ENCODE measurements at places on chromosomes 12 and 14.

- no peak for DNase-seq
These were observed 246.7 kb downstream of the TTC6 start for GRCh38 chr14:37842106-37842505.

DNA sequence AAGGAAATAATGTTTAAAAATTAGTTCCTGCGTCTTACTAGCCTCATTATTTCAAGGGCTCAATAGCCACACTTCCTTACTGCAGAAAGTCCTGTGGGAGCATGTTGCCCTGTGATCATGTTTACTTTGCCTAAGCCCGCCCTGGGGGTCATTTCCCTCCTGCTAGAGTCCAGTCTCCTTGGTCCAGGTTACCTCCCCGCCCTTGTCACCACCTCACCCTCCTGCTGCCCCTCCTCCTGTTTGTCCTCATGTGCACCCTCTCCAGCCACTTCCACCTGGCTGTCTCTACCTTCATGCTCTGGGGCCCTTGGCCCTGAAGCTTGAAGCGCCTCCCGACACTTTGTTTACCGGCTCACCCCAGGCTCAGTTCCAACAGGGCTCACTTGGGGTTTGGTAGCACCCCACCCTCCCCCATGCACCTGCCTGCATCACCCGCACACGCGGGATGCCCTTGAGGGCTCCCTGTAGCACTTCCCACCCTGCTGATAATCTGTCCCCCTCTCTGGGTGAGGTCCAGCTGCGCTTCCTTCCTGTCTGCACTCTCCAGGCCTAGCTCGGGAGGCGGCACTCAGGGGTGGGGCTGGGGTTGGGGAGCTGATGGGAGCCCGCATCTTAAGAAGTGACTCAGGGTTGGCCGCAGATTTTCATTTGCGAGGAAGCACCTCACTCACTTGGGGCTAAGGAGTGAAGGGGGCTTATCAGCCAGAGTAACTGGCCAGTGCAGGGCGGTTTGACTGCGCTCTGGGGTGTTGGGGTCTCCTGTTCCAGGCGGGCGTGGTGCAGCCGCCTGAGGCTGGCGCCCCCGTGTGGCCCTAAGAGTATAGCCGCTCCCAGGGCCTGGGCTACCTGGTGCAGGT, 40.1 kb downstream of the SMIM41 start:
- no peak for DNase-seq

DNA sequence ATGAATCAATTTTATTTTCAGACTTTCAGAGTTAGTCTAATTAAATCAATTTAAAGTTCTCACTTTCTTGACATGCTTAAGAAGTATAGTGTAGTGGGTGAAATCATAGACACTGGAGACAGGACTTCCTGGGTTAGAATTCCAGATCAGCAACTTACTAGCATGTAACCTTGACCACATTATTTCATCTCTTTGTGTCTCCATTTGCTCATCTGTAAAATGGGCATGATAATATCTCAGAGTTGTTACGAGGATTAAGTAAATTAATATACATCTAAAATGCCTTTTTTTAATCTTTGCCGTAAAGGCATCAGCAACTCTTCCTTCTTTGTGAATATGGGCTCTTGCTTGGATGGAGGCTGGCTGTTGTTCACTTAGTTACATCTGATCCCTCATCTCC, 1.3 kb upstream of the ERGIC2 start:
- DNase-seq: no peak

DNA sequence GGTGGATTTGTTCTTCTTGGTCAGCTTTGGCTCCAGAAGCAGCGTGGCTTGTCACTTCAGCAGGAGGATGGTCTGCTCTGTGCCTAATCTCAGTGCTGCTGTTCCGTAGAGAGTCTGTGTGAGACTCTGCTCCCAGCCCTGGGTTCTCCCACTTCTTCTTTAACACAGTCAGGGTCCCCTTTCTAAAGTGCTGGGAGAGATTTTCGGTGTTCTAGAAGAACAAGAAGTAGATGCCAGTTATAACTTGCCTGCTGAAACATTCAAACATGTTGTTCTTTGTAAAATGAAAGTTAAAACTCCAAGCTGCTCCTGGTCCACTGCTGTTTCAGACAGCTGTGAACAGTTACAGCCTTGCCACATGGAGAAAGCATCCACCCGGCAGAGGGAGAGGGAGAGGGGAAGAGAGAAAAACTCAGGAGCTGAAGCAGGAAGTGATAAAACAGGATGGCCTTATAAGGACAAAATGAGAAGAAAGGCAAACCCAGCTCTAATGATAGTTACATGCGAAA, 55.2 kb upstream of the CERS5 start:
- no peak for DNase-seq

GRCh38 chr12:88509347-88509746, 70.9 kb downstream of the KITLG start:
- no peak for DNase-seq

GRCh38 chr12:1318327-1319031, 275.9 kb downstream of the FBXL14 start:
- peak; percentile 55 for DNase-seq

DNA sequence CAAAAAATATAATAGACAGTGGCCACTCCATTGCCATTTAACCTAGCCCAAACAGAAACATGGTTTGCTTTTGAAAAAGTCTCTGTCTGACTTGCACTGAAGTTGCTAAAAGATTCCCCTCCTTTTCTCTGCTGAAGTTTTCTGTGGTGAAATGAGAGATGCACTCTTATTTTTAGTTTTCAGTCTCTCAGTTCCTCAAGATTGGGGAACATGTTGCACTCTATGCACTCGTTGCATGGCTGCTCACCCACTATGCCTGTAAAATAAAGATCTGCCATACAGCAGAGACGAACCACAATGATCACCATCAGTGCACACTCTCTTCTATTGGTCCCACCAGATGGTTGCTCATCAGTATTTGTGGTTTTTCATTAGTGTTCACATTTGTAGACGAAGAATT, 13.1 kb upstream of the DAAM1 start:
- no peak for DNase-seq

DNA sequence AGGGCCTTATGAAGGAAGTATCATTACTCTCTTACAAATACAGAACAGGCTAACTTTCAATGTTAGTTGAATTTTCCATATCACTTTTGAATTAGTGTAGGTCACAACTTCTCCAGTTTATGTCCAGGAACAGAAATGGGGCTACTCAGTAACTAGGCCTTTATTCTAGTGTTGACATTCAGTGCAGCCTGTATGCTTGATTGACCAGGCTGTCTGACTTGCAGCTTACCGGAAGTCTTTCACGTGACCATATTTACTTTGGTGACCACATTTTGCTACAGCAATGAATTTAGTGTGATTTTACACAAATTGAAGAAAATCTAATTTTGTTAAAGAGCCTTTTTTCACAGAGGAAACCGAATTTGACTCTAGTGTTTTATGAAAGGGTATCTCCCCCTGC, 12.4 kb downstream of the MTERF2 start:
- DNase-seq: no peak

DNA sequence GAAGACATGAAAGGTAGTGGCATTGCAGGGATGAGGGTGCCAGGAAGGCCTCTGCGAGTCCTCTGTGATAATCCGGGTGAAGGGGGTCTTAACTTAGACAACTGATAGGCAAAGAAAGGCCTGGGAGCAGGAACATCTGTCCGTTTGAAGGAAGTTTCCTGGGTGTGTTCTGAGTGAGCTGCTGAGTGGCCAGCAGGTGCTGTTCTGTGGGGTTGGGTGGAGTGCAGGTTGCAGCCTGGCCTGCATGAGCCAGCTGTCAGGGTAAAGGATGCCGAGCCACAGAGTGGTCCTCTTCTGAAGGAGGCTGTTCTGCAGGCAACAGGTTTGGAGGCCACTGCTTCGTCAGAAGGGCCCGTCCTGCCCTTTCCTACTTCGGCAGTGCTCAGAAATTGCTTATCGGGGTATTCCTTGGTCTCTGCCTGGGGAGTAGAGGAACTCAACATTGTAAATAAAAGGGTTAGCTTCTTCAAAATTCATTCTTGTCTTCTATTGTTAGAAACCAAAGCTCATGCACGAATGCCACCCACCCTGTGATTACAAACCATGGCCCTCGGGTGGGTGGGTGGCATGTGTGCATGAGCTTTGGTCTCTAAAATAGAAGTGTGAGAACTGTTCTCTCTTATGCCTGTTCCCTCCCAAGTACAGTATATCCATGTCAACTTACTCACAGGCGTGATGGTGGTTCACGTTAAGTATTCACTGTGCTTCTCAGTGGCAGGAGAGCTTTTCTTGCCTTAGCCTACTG, 118.9 kb downstream of the CHST11 start:
- no peak for DNase-seq

GRCh38 chr12:114916541-114916940, 232.6 kb upstream of the TBX3 start:
- no peak for DNase-seq

DNA sequence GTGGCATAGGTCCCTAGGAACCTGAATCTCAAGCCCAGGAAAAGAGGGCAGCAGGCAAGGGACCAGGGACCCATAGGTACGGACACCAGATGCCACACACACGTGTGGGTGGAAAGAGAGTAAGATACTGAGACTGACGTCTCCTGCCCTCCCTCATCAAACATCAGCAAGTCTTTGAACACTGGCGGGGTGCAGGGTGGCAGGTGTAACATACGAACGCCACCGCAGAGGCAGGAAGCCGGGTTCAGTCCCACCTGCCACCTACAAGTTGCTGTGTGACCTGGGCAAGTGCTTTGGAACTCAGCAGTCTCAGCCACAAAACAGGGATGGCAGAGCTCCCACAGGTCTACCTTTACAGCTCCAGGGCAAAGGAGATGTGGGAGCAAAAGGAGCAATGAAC, 11.1 kb downstream of the ACTN1 start:
- no peak for DNase-seq

DNA sequence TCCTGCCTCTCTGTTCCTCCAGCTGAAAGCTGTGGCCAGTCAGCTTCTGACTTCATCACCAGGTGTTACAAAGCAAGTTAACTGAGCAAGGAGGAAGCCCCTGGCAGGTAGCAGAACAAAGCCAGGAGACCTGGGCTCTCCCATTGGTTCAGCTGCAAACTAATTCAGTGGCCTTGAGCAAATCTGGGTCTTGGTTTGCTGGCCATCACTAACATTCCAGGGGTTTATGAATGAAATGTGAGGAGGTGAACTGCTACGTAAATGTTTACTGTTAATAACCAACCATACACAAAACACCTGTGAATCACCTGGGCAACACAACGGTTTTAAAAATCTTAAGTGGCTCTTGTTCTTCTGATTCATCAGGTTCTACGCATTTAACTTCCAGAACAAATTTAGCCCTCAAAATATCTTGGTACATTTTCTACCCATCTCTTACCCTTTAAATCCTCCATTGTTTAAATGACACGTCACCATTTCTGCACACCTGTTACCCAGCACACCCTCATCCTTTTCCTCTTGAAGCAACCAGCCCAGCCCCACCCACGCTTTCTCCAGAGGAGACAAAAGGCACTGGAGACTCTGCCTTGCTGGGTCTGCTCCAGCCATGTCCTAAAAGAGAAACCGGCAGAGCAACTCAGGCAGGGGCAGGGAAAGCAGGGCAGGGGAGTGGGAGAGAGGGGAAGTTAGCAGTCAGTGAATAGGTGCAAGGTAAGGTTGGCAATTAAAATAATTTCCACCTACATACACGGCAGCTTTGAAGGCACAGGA, 49.3 kb upstream of the TSPAN11 start:
- DNase-seq: no peak

DNA sequence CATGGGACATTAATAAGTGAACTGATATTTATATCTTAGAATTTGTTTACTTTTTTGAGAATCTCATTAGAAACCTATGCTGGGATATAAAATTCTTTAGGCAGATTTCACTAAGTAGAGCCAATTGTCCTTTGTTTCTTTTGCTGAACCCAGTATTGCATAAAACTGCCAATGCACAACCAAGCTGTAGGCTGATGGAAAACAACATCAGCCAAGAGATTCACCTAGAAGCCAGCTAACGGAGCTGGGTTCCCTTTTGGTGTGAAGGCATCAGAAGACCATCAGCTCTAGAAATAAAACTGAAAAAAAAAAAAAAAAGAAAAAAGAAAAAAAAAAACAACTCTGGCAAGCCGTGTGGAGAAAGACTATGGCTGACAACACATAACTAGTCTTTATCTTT, 328.2 kb upstream of the PDE3A start:
- DNase-seq: no peak

DNA sequence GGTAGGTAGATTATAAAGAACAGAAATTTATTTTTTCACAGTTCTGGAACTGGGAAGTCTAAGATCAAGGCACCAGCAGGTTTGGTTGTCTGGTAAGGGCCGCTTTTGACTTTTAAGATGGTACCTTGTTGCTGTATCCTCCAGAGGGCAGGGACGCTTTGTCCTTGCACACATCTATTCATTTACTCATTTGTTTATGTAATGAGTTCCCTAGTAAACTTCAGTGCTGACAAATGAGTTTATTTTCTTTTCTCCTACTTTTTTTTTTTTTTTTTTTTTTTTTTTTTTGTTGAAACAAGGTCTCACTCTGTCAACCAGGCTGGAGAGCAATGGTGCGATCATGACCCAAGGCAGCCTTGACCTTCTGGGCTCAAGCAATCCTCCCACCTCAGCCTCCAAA, 195.7 kb downstream of the FBXL14 start:
- DNase-seq: no peak

DNA sequence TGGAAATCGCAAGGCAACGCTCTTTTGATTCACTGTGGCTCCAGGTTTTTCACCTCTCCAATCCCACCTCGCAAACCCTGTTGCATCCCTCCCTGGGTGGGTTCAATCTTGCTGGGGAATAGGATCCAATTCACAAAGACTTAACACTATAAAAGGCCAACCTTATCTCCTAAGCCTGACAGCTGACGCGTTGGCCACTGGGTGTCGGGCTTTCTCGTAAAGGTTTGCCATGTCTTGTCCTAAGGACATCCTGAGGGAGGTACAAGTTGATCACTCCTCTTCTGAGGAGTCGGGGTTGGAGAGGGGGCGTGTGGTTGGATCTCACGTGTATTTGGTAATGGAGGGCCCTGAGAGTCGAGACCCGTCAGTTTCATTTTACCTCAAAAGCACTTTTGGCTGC, 112.6 kb upstream of the FZD10 start:
- DNase-seq: no peak

DNA sequence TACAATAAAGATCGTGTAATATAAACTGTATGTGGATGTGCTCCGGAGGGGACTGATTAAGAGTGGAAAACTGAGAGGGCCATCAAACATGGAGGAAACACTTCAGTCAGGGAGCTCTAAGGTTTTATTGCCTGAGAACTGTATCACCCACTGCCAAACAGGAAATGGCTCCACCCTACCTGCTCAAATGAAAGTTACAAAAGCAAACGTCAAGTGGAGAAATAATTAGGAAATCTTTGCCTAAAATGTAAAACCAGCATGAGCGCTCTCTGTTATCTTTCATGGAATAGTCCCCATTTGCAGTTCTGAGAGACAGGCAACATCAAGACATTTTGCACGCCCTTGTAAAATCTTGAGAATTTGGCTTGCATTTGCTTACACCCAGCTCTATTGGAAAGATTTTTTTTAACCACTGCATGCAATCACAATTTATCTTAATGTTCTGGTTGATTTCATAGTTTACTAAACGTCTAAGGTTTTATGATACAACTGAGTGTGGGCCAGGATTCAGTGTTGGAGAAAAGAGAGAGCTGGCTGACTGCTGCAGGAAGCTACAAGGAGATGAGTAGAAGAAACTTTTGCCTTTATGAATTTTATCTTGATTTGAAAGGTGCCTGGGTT, 344.0 kb upstream of the PRICKLE1 start:
- DNase-seq: no peak

GRCh38 chr14:50892255-50892654, 20.4 kb downstream of the ABHD12B start:
- no peak for DNase-seq

- no peak for DNase-seq
These were observed 89.6 kb downstream of the SCARB1 start for GRCh38 chr12:124774054-124774461.

All from retina (tissue), 1 donor.